HEK293T (cell line): ENCODE measurements at places on chromosomes 6 and 20.

- no peak for DNase-seq
Observed at GRCh38 chr6:21200134-21200870, 393.2 kb upstream of the SOX4 start.

GRCh38 chr6:143637691-143638090 lies 40.1 kb upstream of the PHACTR2 start:
- DNase-seq: no peak

DNA sequence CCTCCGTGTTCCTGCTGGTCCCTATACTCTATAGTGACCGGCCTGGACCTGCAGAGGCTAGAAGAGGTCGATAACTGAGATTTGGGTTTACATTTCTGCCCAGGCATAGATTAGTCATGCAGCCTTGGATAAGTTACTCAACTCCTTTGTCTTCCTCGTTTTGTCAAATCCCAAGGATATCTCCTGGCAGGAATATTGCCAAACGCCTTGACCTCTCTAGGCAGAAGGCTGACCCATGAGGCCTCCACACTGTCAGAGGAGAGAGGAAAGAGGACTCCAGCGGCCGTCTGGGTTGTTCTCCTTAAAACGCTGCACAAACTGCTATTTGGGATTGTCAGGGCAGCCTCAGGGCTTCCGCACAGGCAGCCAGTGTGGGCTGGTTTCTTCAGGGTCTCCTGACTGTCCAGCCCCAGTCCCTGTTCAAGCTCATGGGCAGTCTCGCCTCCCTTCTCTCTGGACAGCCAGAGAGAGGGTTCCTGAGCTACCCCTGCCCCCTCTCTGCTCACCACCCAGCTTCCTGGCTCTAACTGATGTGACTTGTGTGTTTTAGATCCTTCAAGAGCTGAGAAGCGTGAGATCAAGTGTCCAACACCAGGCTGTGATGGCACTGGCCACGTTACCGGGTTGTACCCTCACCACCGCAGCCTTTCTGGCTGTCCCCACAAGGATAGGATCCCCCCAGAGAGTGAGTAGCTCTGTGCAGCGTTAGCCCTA lies 44.7 kb upstream of the PCMTD2 start:
- no peak for DNase-seq

GRCh38 chr6:74249658-74250057 lies 553.7 kb downstream of the CD109 start:
- DNase-seq: no peak

DNA sequence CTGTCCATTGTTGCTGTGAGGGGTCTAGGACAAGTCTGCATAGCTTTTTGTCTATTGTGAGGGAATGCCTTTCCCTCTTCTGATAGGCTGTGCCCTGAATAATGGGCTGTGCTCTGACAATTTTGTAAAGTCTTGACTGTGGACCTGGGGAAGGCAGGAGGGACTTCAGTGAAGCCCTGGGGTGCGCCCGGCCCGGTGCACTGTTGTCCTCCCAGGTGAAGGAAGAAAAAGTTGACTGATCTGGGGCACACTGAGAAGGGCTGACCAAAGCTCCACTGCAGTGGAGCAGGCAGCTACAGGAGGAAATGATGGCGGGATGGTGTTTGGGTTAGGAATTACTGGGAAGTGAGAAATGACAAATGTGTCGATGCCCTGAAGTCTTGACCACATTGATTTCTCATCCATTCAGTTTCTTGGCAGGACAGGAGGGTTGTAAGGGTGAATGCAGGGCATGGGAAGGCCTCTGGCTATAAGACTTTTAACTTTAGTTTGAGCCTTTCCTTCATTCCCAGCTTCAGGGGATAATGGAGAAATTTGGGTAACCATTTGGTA lies 224.0 kb upstream of the CST7 start:
- DNase-seq: no peak

DNA sequence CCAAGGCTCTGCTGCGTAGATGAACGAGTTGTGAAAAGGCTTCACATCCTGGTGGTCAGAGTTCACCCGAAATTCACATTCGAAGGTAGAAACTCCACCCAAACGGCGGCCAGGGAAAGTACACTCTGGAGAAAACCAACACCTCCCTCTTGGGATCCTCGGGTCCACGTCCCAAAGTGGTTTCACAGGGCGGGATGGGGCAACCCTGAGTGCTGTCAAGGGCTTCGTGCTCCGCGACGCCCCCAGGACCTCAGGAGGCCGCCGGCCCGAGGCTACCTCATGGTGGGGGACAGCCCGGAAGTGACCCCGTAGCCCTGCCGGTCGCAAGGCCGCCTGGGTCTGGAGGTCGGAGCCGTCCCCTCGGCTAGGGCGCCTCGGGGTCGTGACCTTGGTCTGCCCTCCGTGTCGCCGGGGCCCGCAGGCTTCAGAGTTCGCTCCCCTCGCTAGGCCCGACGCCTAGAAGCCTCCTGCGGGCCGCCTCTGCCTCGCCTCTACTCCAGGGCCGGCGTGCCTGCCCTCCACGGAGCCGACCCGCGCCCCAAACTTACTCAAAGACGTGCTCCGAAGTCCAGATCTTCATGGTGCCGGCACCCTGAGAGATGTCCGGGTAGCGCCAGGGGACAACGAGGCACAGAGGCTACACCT lies at the start of gene PRELID3B:
Gene PRELID3B (minus strand): TSS at position 636 of the 645 bp plus-strand sequence. CDS start 56 bp downstream, at position 580.
- no peak for DNase-seq

DNA sequence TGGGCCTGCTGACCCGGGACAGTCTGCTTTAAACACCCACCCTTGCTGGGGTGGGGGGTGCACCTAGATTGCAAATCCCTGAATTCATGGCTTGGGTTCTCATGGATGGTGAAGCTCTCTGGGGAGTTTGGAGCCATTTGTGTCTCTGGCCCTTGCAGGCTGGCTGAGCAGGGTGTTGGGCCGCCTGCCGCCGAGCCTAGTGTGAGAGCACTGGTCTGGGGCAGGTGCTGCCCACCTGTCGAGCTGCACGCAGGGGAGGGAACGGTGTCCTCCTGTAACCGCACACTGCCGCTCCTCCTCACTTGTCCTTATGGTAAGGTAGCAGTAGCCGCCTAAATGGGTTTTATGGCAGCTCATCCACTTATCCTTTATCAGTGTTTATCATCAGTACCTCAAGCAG lies 143.9 kb downstream of the DTNBP1 start:
- no peak for DNase-seq
